Activated T-cell treated with anti-CD3 and anti-CD28 coated beads, Interleukin-2, amount 50 U/mL, for 72 hours (primary cell): ENCODE measurements at places on chromosomes 11 and 22. TPM values are rescaled to one million over a fixed set of nuclear protein-coding genes. Genes with fewer than 3 reads are reported as not detected.

The RABL2B gene
- 29.4 TPM for total RNA-seq

The POTEH gene
- not detected for total RNA-seq

- H3K27ac ChIP-seq, result no peak overlapping the region
- DNase-seq, result no peak
- H3K27me3 ChIP-seq, result peaks cover 19% of the 10 kb centered on the region
- no peak overlapping the region for H3K4me3 ChIP-seq
These were observed 7.1 kb upstream of the MN1 start for GRCh38 chr22:27808451-27809225.

DNA sequence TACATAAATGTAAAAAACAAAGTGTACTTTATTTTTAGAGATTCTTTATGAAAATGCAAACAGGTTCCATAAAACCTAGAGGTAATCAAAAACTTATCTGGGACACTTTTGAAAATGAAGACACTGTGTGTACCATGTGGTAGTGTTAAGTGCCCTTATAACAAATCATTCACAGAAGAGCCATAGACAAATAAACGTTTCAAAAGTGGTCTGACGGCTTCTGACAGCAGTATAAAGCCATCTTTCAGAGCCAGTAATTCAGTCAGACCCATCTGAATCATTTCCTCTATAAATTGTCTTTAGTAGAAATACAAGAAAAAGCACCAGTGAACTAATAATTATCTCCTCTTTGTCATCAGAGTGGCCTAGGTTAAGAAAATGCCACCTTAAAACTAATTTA lies 100.0 kb downstream of the PAX6 start:
- no peak overlapping the region for H3K27ac ChIP-seq
- H3K4me3 ChIP-seq, result no peak overlapping the region
- no peaks in the 10 kb centered on the region for H3K4me1 ChIP-seq
- H3K36me3 ChIP-seq, result no peaks in the 10 kb centered on the region
